ENCODE measurements at places on chromosomes 2 and 18.
A peak's percentile ranks its signal among the peaks of the same experiment; 100 is the strongest.

DNA sequence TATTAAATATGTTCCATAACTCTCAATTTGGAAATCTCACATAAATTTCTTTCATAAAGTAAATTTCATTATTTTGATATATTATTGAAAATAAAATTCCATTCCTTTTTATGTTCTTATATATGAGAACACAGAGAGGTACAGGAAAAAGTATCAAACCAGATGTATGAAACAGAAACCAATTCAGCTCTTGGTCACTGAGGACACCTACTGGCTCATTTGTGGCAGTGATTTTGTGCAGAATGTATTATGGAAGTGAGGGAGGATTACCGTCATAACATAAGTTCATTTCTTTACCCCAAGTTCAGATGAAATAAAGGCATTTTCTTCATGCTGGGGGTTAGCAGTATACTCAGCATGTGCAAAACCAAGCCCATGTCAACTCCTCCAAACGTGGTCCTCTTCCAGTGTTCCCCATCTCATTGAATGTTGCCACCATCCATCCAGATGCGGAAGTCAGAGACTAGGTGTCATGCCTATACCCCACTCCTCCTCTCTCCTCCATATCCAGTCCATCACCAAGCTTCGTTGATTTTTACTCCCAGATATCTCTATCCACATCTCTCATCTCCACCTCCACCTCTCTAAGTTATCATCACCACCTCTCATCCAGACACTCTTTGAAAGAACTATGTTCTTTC, 41.7 kb upstream of the MALL start:
- peak; percentile 49 for DNase-seq

GRCh38 chr2:165793779-165794535, at the start of gene GALNT3:
GALNT3 (minus strand) TSS chr2:165794247; CDS start chr2:165770700, 23,547 bp downstream.
- peak; percentile 46 for DNase-seq

GRCh38 chr18:51510020-51510419, 312.5 kb upstream of the MEX3C start:
- DNase-seq, result no peak

- no peak for DNase-seq
These were observed 4.8 kb downstream of the FAM228A start for GRCh38 chr2:24179683-24180082.

DNA sequence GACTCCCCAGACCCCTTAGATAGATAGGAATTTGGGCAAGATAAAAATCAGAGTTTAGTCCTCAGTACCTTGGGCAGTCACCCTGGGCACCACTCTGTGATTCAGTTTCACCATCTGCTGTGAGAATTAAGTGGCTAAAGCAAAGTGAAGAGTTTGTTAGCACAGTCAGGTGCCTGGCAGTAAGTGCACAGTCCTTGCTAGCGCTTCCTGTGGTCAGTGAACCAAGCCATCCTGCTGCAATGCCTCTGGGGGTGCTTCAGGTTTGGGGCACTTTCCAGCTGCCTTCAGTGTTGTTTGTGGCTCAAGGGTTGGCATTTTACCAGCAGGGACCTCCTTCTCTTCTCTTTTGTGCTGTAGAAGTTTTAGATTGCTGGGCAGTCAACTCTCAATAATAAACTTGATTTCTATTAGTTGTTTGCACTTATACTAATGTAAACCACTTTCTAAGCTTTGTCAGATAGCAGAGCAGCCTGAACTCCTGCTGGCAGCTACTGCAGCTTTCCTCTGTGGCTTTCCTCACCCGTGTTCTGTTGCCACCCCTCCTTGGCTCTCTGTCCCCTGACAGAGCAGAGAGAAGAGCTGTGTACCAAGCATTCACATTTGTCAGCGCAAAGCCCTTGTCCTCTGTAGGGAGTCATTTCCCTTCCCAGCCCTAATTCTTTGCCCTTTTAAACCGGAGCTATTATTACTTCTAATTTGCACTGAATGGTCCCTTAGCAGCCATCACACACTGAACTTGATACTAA, 48.4 kb upstream of the RMP24 start:
- DNase-seq, result no peak

- DNase-seq, result no peak
These were observed 256.9 kb downstream of the SUCLG1 start for GRCh38 chr2:84202166-84202565.

DNA sequence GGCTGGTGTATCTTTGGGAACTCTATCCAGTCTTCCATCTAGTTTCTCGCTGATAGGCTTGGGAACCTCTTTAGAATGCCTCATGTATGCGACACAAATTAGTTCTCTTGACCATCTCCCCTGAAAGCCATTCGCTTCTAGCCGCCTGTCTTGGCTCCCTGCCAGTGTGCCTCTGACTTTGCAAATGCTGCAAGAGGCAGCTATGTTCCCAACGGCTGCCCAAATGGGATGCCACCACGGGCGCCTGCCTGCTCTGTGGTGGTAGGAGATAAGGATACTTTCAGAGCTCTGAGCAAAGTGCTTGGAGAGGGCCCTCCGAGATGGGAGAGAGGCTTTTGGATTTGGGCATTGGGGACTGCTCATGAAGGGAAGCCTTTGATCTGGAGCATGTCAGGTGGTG, 77.7 kb upstream of the IGFBP5 start:
- no peak for DNase-seq

GRCh38 chr2:56741601-56742102, 557.9 kb downstream of the CCDC85A start:
- no peak for DNase-seq

DNA sequence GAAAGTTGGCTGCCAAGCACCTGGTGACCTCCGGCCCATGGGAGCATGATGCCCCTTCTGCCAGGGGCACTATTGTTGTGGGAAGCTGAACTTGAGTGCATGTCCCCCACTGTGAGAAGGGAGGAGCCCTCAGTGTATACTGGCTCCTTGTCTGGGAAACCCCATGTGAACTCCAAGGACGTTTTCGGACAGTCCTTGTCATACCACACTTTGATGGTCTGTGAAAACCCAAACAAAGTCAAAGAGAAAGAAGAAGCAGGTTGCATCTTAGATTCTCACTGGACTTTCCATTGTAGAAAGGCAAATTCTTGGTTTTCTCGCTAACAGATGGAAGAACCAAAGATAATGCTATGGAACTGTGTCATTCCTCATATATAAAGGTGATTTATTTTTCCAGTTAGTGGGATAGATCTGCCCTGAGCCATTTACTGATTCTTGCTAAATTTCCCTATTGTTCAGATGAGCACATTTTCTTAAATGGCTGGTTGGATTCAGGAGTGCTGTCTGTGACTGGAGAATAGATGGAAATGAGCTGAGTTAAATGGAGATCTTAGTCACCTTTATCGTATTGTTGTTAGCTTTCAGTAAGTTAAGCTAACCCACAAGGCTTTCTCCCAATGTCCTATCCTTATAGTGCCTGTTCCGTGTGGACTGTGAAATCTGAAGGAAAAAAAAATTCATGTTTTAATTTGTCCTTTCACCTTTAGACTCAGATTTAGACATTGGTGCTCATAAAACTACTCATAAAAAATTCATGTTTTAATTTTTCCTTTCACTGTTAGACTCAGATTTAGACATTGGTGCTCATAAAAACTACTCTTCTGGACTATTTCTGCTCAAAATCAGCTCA, 166.6 kb downstream of the ACTR3 start:
- peak; percentile 15 for DNase-seq

DNA sequence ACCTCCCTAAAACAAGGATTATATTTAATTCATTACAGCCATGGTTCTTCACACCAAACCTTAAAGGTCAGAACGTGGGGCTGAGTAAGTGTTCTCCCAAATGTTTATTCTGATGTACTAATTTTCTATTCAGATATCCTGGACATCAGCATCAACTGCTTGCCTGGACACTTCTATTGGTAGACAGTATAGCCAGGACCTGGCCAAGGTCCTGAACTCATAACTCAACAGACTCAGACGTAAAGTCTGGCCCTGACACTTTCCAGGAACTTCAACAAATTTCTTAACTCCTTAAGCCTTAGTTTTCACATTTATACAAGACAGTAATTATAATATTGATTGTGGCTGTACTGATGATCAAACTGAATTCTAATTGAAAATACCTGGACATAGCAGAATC, 89.1 kb downstream of the AKAIN1 start:
- no peak for DNase-seq

GRCh38 chr2:10125842-10126631, 3.5 kb downstream of the RRM2 start:
- DNase-seq, result no peak

- DNase-seq, result no peak
These were observed 110.0 kb downstream of the COL4A4 start for GRCh38 chr2:227054006-227054405.

DNA sequence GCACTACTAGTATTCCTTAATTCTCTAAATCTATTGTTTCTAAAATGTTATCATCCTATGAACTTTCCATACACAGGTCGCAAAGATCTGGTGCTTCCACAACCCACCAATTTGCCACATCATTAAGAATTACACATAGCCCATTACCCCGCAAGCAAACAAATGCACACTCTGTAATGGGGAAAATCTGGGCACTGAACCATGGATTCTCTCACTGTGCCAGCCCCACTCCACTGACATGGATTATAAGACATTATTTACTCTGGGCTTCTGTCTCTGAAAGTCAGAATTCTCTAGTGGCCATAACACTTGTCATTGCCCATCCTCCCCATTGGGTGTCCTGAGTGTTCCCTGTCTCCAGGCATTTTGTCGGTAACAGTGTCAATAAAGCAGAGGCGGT, 537.1 kb downstream of the EPHA4 start:
- DNase-seq, result no peak

GRCh38 chr2:162037028-162037795, 36.8 kb downstream of the DPP4 start:
- DNase-seq, result no peak

DNA sequence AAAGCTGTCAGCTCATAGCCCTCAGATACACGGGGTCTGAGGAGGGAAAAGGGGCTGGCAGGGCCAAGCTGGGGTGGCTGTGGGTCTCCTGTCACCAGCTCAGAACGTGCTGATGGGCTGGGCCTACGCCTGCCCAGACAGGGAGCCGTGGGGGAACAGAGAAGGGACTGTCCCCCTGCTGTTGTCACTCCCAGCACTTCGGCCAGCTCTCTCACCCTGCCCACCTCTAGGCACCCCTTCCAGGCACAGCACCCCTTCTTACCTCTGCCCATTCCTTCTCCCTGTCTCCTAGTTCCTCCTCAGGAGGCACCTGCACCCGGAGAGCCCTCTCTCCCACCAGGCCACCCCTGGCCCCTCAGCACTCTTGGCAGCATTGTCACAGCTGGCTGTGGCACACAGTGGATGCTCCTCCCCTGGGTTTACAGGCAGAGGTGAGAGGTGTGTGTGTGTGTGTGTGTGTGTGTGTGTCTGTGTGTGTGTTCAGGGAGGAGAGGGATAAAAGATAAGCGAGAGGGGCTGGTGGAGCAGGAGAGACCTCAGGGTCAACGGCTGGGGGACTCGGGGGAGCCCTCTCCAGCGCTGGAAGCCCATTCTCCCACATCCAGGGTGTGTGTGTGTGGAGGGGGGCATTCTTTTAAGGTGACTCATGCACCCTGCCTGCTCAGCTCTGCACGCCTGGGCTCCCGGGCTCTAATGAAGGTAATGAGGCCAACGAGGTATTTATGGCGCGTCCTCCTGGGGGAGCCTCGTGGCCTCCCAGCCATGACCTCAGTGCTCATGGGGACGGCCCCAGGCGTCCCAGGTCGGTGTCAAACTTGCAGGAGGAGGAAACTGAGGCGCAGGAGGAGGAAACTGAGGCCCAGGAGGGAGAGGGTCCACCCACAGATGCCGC, 66.1 kb upstream of the SMAD7 start:
- DNase-seq, result peak; percentile 40

DNA sequence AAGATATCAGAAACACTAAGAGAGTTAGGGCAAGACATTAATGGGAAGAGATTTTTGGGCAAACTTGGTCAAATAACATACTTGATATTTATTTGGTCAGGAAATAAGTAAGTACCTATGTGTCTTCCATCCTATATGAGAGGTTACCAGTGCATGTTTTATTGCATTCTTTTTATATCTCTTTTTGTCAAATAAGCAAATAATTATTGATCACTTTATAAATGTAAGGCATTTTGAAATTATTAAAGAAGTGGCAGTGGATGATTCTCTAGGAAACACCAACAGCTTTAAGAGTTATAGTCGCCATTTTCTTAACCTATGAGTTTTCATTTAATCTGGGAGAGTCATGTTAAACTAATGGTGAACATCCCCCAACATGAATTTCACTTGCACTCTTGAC, 453.3 kb downstream of the MEIS1 start:
- DNase-seq, result no peak

DNA sequence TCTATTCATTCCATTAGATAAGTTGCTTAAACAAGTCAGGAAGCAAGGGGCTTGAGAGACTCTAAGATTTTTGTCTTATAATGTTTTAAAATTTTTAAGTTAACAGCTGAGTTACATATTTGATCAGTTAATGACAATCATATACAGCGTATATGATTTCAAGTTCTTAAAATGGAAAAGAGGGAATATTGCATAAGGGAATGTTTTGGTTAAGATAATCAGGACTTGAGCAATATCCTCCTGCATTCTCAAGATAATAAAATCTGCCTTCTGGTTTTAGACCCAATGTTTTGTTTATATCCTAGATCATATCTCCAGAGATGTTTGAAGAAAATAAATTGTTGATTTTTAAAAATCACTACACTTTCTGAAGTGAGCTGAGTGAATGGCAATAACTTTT, 13.4 kb upstream of the DYNC1I2 start:
- no peak for DNase-seq

DNA sequence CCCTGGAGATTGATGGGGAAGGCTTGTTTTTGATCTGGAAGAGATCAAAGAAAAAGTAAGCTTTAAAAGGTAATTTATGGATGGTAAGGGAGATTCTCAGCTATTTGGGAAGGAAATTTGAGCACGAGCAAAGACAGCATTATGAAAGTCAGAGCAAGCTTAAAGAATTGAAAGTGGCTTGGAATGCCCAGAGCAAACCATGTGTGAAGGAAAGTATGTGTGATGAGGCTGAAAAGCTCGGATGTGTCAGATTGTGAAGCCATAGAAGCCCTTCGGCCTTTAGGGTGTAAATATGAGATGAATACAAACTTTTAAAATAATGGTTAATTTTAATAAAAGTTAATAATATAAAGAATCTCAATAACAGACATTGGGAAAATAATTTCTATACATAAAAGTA, 377.4 kb upstream of the DSEL start:
- no peak for DNase-seq

- DNase-seq, result no peak
These were observed 682 bp upstream of the SCLY start for GRCh38 chr2:238060096-238060541.

GRCh38 chr2:163756588-163756987, 20.8 kb upstream of the FIGN start:
- DNase-seq, result no peak

DNA sequence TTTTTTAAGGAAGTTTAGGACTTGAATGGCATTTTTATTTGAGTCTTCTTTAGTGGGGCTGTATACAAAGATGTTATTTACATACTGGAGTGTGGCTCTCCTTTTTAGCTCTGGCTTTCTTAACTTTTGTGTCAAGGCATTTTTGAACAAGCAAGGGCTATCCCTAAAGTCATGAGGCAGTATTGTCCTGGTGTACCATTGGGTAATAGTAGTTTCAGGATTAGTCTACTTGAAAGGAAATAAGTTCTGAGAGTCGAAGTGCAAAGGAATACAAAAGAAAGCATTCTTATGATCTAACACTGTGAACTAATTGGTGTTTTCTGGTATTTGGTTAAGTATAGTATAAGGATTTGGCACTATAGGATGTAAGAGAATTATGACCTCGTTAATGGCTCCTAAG, 1.9 kb upstream of the CYP27A1 start:
- peak; percentile 45 for DNase-seq
